ENCODE measurements at places on chromosomes 6 and 20.

GRCh38 chr6:132715204-132715603 lies 1.3 kb upstream of the VNN1 start:
- DNase-seq: no peak

DNA sequence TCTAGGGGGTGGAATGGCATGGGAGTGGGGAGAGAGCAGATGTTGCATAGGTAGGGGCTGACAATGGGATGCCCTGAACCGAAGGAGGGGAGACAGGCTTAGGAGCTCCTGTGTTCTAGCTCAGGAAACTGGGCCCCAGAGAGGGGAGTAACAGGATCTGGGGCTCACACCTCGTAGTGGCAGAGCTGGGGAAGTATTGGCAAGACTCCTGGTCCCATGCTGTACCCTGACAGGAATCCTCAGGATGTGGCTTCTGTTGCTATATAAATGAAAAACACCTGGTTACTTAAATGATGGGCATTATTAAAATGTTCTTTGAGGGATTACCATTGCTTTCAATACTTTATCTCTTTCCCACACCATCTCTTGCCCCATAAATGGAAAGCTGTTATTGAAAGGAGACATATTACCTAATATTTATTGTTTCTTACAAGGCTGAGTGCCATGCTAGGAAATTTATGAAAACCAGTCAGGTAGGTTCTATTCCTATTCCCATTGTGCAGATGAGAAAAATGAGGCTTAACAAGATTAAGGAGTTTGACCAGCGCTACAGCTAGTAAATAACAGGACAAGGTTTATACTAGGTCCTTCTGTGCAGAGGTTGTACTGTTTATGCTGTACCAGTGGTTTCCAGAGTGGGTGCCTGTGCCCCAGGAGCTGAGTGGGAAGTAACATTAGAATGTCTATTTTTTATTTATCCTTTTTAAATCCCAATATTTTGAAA lies 35.3 kb upstream of the TCP11 start:
- no peak for DNase-seq

DNA sequence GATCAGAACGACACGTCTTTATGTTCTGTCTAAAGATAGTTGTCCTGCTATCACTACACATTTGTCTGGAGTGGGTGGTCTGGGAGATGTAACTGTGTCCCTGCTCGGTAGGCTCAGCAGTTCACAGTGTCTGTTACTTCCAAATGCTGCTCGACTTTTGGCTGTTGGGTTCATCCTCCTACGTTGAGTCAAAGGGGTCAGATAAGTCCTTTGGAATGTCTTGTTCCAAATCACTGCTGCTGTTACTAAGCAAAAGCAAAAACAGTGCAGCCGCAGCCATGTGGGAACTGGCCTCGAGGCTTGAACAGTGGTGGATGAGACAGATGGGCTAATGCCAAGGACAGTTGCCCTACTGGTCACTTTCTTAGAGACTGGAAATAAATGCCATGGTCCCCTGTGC lies 272.2 kb upstream of the MAP3K7 start:
- no peak for DNase-seq

- no peak for DNase-seq
These were observed 3.1 kb downstream of the HS3ST5 start for GRCh38 chr6:114339706-114340105.

DNA sequence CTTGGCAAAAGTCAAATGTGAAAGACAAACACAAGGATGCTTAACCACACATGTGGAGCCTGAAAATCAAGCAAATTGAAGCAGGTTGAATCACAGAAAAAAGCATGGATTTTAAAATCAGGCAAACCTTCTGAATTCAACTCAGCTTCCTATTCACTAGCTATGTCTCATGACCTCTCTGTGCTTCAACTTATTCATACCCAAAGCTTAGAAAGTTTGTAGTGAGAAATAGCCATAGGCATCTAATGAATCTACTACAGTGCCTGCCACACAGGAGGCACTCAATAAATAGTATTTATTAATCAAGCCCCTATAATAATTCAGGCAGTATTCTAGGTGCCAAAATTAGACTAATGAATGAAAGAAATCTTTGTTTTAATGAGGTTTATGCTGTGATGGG lies 112.2 kb upstream of the TNFAIP3 start:
- no peak for DNase-seq

DNA sequence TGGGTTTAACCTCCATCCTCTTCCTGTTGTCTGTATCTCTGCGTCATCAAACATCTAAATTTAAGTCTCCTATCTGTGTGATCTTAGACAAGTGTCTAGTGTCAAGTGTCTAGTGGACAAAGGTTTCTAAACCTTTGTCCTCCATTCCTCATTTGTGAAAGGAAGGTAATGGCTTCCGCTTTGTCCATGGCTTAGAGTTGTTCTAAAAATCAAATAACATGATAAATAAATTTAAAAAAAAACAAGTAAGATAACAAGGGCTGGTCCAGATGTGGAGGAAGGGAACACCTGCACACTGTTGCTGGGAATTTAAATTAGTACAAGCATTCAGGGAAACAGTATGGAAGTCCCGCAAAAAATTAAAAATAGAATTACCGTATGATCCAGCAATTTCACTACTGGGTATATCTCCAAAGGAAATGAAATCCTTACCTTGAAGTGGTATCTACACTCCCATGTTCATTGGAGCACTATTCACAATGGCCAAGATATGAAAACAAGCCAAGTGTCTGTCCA lies 17.6 kb upstream of the SERPINB1 start:
- DNase-seq: no peak

GRCh38 chr6:113574147-113574546 lies 283.0 kb upstream of the MARCKS start:
- no peak for DNase-seq

GRCh38 chr6:16736856-16737775 lies 24.1 kb downstream of the ATXN1 start:
- no peak for DNase-seq

DNA sequence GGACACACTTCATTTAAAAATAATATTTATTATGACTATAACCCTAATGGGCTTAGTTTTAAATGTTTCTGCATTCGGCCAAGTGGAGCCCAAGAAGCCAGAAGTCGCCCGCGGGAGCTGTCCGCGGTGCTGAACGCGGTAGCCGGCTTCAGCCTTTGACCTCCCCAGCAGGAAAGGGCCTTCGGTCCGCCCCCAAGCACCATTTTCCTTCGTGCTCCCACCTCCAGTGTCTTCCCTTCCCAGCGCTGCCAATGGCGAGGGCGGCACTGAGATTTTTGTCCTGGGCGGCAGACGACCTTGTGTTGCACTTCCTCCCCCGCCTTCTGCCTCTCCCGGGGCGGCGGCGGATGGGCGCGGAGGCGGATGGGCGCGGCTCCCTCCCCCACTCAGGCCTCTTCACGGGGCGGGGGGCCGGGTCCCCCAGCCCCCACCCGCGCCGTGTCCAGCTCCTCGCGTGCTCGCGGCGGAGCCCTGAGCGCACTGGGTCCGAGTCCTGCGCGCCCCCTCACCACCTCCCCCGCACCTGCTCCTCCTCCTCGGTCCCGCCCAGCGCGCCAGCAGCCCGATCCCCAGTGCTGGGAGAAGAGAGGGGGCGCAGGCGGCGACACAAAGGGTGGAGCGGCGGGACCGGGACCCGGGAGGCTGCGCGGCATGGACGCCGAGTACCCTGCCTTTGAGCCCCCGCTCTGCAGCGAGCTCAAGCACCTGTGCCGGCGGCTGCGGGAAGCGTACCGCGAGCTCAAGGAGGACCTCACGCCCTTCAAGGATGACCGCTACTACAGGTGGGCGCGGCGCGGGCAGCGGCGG lies 23.6 kb upstream of the TMEM181 start:
- peak; percentile 51 for DNase-seq

GRCh38 chr6:7161253-7161623 lies 53.5 kb downstream of the RREB1 start:
- no peak for DNase-seq

DNA sequence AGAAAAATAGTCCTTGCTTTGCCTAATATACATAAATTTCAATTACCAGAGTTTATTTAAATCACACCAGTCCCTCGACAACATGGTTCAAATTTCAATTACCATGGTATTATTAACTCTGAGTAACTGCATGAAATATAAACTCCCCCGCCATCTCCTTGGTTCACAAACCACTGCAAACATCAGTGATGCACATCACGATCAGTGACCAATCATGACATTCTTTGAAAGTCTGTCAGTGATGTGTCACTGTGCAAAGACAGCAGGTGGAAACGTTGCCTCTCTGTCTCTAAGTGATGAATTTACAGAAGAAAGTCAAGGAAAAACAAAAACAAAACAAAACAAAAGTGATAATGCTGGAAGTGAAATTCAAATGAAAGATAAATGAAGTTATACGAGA lies 86.7 kb downstream of the TASP1 start:
- DNase-seq: no peak

GRCh38 chr6:83546636-83547035 lies 34.3 kb downstream of the PRSS35 start:
- DNase-seq: no peak

- DNase-seq: no peak
These were observed 25.8 kb downstream of the ESF1 start for GRCh38 chr20:13758884-13759283.

DNA sequence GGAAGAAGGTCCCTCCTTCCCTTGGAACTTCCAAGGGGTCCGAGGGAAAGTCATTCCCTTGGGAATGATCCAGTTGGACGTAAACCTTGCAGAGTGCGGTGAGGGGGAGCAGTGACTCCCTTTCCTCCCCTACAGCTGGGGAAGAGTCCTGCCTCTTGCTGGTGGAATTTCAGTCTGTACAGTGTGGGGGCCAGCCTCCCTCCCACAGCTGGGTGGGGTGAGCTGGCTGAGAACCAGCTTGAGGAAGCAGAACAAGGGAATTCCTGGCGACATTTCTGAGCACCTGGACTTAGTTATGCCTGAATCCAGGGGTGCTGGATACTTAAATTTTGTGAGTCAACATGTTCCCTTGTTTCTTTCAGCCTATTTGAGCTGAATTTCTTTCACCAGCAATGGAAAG lies 152.0 kb downstream of the ANKRD60 start:
- DNase-seq: no peak

DNA sequence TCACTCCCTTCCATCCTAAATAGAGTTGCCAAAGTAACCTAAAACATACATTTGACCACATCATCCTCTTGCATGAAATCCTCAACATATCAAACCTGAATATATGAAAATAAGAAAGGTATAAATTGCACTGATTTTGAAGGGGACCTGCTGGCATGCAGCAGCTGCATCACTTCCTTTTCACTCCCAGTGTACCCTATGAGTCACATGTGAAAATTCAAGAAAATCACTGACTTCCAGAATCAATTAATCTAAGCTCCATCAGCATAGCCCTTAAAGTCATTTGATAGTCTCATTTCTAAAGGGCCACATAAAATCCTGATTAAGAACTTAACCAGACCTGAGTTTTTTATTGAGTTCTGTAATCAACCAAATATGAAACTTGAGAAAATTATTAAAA lies 24.3 kb downstream of the SNX14 start:
- no peak for DNase-seq

DNA sequence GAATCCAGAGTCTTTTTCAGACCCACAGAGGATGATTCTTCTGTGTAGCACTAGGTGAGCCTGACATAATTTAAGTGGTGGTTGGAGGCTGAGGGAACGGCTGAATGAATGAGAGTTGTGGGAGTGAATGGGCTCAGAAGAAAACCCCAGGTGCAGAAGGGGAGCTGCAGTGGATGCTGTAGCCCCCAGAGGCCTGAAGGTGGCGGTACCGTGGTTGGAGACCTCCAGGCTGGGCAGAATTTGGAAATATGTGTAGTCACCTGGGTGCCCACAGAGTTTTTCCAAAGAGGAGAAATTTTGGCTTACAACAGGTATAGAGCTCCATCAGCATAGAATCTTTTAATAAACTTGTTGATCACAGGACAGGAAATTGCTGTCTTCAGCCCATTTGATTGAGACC lies 6.5 kb upstream of the RAET1G start:
- no peak for DNase-seq

DNA sequence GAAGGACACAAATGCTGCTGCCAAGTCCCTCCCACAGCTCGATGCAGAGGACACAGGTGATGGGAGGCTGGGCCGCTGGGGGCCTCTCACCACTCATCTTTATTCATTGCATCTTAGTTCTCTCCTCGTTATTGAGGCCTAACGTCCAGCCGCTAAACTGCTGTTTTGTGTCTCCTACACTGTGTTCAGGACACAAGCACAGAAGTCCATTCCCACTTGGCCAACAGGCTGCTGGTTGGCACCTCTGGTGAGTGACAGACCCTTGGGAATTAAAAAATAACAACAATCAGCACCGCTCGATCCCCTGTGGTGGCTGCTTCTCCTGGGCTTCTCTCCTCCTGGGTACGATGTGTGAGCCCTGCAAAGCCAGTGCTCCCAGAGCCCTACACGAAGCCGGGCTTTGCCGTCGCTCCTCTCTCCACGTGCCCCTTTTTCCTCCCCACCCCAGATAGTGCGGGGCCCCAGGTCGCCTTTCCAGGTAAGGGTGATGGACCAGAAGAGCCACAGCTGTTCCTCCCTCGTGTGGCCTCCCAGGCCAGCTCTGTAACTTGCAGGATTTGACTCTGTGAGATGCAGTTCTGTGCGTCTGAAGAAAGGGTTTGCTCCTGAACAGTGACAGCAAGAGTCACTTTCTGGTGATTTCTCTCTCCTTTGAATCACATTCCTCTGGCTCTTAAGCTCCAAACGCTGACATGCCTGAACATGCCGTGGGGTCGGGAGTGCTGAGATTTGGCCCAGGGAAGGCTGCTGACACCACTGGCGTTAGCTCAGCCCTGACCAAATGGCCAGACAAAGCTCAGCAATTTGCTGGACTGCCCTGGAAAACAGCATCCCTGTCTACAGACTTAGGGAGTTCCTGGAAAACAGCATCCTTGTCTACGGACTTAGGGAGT lies 59.3 kb downstream of the DLL1 start:
- DNase-seq: no peak

DNA sequence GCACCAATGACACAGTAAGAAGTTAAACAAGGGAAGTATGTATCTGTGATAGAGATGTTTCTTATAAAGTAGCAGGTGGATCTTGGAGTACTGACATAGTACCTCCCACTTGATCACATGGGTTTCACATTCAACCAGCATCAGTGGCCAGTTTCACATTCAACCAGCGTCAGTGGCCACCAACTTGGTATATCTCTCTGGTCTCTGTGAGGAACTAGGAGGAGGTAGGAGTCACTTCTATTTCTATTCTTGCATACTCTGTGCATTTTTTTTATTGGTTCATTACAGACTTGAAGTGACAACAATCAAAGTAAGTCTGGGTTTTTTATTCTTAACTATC lies 200.3 kb upstream of the SIM1 start:
- DNase-seq: no peak

GRCh38 chr6:78589436-78589835 lies 277.9 kb upstream of the IRAK1BP1 start:
- no peak for DNase-seq
